Activated naive CD4-positive, alpha-beta T cell treated with anti-CD3 and anti-CD28 coated beads, Interleukin-2, amount 50 U/mL, for 72 hours (primary cell): ENCODE measurements at places on chromosomes 7 and 10.

- DNase-seq = no peak
Measured at GRCh38 chr10:7230951-7231350, 179.9 kb downstream of the SFMBT2 start.

GRCh38 chr10:5691786-5692185 is 7.1 kb downstream of the TASOR2 start:
- DNase-seq = no peak

DNA sequence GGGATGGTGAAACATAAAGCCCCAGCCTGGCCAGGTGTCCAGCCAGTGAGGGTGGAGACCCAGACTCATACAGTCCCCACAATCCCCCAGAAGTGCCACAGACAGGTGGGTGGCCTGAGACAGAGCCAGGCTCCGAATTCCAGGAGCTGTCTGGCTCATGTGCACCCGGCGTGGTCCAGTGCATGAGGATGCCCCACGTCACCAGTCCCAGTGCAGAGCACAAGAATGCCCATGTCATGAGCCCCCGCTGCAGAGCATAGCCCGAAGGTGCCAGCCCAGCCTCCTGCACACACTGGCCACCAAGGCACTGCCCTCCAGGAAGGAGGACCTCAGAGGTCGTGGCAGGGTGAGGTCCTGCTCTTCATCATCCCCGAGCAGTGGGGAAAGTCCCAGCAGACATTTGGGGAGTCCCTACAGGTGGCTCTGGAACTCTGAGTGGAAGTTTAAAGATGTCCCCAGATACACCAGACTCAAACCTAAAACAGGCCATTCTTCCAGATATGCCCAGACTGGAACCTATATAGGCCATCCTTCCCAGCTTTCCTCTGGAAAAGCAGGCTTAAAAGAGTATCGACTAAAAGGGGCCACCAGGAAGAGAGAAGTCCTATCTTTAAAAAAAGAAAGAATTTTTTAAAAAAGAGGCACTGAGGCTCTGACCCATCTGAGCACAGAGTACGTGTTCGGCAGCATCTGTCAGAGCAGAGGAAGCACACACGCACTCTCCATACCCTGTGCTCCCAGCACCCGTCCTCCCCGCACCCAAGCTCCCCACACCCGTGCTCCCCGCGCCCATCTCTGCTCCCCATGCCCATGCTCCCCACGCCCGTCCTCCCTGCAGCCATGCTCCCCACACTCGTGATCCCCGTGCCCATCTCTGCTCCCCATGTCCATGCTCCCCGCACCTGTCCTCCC is 11.5 kb downstream of the DIP2C start:
- DNase-seq = no peak

DNA sequence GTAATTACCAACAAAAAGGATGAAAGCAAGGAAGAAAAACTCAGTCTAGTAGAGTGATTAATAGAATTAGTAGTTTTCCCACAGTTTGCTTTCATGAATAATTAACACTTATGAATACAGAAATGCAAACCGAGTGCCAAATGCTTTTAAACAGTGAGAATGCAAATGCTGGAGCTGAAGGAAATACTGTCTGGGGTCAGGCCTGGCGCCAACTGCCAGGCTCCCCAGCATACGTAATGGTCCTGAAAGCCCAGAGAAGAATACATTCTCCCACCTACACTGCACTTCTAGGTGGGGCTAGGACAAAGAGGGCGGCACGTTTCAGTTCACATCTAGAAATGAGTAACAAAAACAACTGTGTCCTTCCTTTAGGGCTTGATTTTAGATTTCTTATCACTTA is 30.0 kb downstream of the GLUD1 start:
- no peak for DNase-seq

- DNase-seq = no peak
Measured at GRCh38 chr7:87627634-87627994, 584 bp upstream of the RUNDC3B start.

- no peak for DNase-seq
Measured at GRCh38 chr7:57354679-57355338, 95.2 kb upstream of the ZNF716 start.

DNA sequence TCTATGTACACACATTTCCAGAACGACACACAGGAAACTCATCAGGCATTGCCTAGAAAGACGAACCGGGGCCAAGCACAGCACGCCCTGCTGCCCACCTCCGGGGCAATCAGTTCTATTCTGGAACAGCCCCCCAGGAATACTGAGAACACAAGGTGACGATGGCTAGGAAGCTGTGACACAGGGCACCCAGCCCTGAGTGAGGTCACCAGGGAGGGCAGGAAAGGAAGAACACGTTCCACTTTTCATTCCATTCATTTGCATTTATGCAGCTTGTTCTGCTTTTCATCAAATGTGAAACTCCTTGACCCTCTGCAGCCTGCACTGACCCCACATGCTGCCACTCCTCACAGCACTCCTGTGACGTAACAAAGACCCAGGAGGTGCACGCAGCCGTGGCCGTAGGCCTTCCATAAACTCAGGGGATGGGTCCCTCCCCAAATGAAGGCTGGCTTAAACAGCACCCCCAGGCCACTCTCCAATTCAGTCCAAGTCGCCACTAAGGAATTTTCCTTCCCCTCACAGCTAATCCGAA is 28.9 kb downstream of the MAD1L1 start:
- peak; percentile 33 for DNase-seq

- DNase-seq = peak; percentile 93
Measured at GRCh38 chr7:38178004-38178694, at the start of gene STARD3NL. Gene STARD3NL, plus strand, starts transcription at chr7:38178245. Its CDS starts 29,260 bp downstream, at chr7:38207505.

GRCh38 chr10:118003126-118003525 is 43.6 kb downstream of the RAB11FIP2 start:
- no peak for DNase-seq

- DNase-seq = no peak
Measured at GRCh38 chr10:66058594-66058993, 867.2 kb upstream of the LRRTM3 start.

- no peak for DNase-seq
Measured at GRCh38 chr10:100345570-100346330, 1.3 kb upstream of the SCD start.

- no peak for DNase-seq
Measured at GRCh38 chr7:122887198-122887597, 938 bp upstream of the CADPS2 start.

- DNase-seq = no peak
Measured at GRCh38 chr10:95663496-95663895, 7.0 kb upstream of the ALDH18A1 start.

- no peak for DNase-seq
Measured at GRCh38 chr7:47953822-47954221, 5.6 kb upstream of the PKD1L1 start.

DNA sequence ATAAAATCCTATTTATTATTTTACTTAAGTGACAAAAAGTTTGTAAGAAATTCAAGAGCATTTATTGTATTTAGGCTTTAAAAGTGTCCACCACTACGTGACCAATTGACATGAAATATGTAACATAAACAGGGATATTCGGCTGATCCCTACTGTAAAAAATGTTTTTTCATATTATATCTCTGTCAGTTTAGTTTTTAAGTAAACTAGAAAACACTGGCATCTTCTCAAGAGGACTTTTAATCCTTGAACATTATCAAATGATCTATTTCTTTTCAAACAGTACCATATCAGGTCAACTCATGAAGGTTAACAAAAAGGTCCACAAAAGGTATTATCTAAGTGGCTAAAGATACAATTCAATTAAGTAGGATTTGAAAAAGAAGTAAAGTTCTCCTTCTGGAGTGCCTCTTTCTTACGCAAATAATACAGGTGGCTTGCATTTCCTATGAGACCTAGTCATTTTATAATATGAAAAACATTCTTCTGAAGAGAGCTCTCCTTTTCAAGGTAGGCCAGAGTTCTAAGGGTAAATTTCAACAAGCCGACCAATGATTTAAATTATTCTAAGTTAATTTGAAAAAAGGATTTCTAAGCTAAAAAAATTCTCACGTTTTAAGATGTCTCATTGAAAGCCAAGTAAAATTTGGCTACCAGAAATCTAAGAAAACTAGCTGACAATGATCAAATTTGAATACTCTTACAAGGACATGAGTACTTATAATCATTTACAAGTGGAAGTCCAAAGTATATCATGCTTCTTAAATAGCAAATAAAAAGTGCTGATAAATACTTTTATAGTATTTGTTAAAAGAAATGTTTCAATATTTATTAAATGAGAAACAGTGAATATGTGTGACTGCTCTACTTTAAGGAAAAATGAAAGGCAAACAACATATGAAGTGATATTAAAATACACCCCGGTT is 133.5 kb downstream of the NRBF2 start:
- DNase-seq = no peak

- DNase-seq = no peak
Measured at GRCh38 chr7:36887969-36888368, 163.7 kb upstream of the AOAH start.

- DNase-seq = no peak
Measured at GRCh38 chr10:7886056-7886455, 67.8 kb downstream of the TAF3 start.

DNA sequence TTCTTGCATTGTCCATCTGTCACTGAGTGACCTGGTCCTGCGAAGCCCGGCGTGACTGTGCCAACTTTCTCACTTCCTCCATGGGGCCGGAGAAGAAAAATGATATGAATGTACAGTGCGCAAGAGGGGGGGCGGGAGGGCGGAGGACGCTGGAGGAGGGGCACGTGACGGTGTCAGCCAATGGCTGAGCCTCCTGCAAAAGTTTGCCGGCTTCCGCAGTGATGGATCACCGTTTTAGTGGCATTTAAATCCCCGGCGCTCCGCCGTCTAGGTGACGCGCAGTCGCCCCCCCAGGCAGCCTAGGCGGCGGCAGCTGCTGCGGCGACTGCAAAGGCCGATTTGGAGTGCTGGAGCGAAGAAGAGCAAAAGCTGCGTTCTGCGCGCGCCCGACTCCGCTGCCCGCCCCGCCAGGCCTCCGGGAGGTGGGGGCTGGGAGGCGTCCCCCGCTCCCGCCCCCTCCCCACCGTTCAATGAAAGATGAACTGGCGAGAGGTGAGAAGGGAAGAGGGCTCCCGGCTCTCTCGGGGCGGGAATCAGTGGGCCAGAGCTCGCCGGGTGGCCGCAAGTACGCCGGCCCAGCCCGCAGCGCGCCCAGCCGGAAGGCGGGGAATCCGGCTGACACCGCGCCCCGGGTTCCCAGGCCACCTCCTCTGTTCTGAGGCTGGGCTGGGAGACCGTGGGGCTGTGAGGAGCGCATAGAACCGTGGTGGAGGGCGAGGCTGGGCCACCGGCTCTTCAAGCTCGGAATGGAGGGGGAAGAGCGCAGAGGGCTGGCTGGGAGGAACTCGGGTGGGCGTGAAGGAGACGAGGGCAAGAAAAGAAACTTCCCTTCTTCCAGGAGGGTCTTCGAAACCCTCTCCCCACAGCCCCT is at the start of gene HOXA1:
Gene HOXA1 (minus strand): TSS at position 104 of the 871 bp plus-strand sequence. CDS start 88 bp downstream, at position 16.
- peak; percentile 78 for DNase-seq

DNA sequence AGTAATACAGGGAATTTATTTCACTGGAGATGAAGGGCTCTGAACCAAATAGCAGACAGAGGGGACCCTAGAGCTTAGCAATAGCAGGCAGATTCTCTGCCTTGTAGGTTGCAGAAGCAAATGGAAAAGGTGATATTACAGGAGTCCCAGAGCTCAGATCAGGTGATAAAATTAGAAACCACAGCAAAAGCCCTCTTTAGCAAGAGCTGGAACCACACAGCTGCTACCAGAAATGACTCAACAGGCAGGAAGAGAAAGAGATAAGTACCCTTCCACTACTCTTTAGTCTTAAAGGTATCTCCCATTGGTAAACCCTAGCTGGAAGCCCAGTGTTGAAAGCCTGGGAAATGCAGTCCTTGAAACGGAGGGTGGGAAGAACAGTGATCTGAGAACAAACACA is 535.6 kb upstream of the GHITM start:
- DNase-seq = no peak

DNA sequence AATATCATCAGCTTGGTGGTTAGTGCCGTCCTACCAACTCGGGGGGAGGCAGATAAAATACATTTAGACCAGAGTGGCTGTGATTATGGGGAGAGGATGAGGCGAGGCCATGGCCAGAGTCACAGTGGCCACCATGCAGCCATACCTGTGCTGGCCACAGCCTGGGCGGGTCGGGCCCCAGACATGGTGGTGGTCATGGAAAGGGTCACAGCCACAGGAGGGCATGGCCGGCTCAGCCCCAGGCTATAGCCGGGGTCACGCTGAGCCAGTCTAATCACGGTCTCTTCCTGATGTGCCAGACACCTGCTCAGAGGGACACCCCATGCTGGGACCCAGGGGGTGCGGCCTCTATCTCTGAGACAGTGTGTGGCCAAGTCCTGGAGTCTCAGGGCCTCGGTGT is 10.2 kb downstream of the ADGRA1 start:
- DNase-seq = no peak

GRCh38 chr10:36669615-36670352 is 455.6 kb upstream of the ANKRD30A start:
- no peak for DNase-seq

DNA sequence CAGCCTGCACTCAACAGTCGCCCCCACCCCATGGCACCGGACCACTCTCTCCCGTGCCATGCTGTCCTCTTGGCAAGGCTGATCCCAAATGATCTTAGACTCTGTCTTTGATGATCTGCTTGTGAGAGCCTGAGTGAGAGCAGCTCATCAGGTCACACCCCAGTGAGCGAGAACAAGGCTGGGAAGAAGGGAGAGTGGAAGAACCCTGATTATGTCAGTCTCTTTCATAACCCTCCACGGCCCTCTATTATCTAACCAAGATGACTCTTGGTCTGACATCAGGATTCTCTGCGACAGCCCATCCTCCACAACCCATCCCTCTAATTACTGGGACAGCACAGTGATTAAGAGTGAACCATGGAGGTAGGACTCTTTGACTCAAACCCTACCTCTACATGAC is 53.1 kb upstream of the C7orf33 start:
- DNase-seq = no peak

GRCh38 chr10:131280101-131280500 is 31.4 kb downstream of the TCERG1L start:
- DNase-seq = no peak

DNA sequence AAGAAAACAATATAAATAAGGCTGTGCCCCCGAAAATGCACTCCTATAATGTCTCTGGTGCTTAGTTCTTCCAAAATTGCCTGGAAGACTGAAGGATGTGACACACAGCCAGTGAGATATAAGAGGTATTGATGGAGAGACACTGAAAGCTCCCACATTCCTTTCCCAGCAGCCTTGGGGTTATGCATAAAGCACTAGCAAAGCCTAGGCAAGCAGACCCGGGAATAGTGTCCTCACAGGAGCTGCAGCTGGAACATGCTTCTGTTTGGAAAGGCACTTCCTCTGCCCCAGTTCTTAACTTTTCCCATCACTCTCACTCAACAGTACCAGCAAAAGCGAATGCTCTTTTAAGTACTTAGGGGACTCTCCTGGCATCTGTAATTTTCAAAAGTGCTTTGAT is 178.0 kb downstream of the AMPH start:
- no peak for DNase-seq

- no peak for DNase-seq
Measured at GRCh38 chr10:60203993-60204618, 185.6 kb downstream of the ANK3 start.

GRCh38 chr7:30164567-30164966 is 29.8 kb downstream of the MTURN start:
- no peak for DNase-seq

DNA sequence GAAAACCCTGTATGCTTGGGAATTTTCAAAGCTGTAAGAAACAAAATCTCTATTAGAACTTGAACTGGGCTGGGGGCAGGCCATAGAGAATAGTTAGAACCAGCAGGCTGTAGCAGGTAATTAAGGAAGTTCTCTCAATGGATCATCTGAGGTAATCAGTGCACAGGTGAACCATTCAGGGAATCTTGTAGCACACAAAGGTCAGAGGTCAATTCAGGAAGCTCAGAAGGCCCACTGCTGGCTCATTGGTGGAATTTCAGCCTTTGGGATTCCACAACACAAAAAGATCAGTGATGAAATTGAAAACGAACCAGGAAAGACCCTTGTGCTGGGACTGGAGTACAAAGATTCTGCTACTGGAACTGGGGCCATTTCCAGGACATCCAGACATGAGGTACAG is 82.0 kb downstream of the TMEM168 start:
- DNase-seq = no peak
